Activated T-cell treated with anti-CD3 and anti-CD28 coated beads for 48 hours (primary cell): ENCODE measurements at places on chromosomes 1 and 21.

DNA sequence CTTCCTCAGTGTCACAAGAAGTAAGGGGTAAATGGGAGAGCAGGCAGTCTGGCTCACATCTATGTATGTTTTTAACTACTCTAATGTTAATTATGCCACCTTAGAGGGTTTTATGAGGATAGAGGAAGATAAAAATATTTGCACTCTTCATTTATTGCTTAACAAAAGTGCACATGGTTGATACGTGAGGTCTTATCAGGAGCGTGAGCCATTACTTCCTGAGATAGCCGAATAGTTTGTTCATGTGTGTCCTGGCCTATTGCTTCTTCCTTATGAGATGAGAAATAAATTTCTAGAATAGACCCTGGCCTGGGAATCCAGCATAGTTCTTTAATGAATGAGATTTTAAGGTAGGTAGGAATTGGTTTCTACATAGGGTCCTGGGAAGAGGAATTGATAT lies 471.1 kb upstream of the B3GALT2 start:
- DNase-seq = no peak

GRCh38 chr1:230807561-230808280 lies 60.5 kb downstream of the CAPN9 start:
- no peak for DNase-seq

GRCh38 chr1:111887875-111888274 lies 101.6 kb downstream of the KCND3 start:
- no peak for DNase-seq

GRCh38 chr21:31222142-31222541 lies 121.9 kb downstream of the TIAM1 start:
- no peak for DNase-seq

- no peak for DNase-seq
These were observed 127.2 kb downstream of the ZSCAN20 start for GRCh38 chr1:33599516-33600115.

DNA sequence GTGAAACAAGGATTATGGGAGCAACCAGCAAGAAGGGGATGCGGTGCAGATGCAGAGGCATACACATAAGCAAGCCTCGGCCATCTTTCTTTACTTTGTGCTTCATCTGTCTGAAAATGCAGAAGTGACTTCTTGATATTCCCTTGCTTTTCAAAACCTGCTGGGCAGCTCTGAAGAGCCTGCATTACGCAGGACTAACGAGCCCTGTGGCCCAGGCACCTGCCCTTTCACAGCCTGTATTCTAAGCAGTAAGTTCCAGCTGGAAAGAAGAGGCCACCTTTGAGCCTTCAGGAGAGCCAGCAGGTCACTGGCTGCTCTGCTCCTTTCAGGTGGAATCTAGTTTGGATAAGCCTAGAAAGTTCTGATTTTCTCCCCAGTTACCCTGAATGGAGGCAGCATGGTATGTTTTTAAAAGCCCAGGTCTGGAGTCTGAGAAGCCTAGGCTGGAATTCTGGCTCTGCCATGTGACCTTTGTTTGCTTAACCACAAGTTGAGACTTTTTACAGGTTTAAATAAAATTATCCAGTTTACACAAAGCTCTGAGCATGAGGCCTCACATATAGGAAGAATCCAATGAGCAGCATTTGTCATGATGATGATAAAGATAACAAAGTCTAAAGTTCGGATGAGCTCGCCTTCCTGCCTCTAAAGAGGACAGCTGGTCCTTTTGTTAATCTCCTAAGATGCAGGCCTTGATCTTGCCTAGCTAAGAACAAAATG lies 122.9 kb downstream of the UBR4 start:
- no peak for DNase-seq

- DNase-seq = peak; percentile 58
These were observed 9.1 kb downstream of the ITGB2 start for GRCh38 chr21:44911384-44912157.

DNA sequence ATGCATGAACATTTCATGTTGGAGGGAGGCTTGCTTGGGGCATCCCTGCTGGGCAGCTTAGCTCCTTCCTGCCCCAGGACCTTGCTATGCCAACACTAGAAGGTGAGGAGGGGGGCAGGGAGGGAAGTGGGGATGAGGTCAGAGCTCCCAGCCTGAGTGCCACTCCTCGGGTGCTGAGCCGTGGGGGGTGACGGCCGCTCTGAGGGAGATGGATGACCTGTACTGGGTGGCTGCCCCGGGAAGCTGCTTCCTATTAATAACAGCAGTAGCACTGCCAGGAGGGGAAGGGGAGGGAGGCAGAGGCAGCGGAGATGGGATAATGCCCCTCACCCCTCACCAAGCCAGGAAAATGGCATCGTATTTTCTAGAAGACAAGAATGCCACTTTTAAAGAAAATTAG lies 60.6 kb downstream of the UBIAD1 start:
- no peak for DNase-seq

GRCh38 chr1:170085091-170085490 lies 10.6 kb upstream of the KIFAP3 start:
- no peak for DNase-seq

DNA sequence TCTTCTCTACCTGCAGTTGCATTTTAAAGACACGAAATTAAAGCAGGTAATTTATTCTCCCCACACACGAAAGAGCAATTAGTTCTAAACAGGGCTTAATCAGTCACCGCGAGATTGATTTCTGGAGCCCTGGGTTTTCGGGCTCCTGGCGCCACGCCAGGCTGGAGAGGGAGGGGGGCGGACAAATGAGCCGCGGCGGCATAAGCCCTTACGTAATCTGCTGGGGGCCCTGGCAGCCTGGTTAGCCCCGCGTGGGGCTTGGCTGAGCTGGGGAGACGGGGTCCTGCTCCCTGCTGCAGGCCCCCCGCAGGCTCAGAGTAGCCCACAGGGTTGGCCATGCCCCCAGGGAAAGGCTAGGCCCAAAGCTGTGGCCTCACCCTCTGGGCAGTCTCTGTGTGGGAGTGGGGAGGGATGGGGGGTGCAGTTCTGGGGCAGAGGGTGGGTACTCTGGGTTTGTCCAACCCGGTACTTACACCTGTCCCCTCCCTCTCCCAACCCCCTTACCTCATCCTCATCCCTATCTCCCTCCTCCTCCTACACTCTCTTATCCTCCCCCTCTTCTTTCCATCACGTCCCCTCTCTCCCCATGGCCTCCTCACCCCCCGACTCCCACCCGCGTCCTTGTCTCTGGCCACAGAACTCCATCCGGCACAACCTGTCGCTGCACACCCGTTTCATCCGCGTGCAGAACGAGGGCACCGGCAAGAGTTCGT lies 19.9 kb downstream of the FOXO6 start:
- no peak for DNase-seq

DNA sequence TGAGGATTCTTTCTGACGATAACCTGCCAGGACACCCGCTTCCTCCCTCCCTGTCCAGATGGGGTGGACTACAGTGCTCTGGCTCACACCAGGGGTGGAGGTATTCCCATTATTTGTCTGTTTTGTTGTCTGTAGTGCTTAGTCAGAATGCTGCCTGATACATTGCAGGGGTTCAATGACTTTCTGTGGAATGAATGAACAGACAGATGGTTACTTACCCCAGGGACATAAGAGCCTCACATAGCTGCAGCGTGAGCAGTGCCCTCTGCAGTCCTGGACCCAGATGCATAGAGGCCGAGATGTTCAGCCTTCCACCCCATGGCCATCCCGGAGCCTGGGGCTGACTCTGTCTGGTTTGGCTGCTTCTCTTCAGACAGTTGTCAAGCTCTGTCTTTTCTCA lies 13.0 kb upstream of the F3 start:
- no peak for DNase-seq

DNA sequence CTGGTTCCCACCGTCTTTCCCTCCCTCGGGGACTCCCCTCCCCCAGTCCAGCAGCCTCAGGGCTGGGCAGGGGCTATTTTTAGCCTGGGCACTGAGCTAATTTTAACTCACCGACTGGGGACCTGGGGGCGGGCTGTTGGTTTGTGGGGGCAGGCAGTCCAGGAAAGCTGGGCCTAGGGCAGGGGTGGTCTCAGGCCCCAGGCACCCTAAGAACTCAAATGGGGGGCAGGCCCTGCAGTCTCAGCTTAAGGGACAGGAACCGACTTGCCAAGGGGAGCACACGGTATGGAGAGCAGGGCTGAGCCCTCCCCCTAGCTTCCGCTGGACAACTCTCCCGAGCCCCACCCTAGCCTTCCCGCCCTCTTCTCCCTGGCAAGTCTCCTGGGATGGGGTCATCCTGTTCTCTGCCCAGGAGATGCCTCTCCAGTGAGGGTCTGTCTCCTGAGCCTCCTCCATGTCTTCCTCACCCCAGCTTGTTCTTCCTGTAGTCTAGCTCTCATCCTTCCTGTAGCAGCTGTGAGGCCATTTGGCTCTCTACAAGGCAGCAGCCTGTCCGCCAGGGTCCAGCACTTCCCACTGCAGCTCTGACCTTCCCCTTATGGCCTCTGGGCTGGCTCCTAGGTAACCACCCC lies 10.1 kb downstream of the MEF2D start:
- no peak for DNase-seq

DNA sequence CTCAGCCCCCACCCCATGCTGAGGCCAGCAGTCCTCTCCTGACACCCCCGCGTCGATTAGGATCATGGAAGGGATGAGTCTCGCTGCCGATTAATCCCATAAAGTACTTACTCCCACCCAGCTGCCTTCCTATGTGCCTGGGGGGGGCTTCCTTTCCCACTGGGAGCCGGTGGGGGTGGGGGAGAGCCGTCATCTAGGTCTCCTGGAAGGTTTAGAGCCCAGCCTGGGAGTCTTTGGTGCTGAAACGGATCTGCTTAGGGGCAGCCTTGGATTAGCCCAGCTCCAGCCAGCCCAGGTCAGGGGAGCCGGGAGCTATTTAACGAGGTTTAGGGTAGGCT lies 9.8 kb downstream of the SAMD11 start:
- DNase-seq = no peak

DNA sequence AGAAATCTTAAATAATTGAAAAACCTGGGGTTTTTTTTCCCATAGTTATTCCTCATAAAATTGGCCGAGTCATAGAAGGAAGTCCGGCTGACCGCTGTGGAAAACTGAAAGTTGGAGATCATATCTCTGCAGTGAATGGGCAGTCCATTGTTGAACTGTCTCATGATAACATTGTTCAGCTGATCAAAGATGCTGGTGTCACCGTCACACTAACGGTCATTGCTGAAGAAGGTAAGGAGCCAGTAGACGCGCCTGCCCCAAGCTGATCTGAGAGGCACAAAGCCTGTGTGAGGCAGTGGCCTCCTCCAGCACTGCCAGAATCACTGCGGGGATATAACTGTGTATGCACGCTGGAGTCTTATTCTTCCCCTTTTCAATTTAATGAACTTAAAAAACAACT lies 100.3 kb downstream of the PHTF1 start:
- no peak for DNase-seq

- no peak for DNase-seq
These were observed 35.6 kb upstream of the C21orf91 start for GRCh38 chr21:17854745-17855144.

- DNase-seq = no peak
These were observed 12.2 kb downstream of the OR2B11 start for GRCh38 chr1:247445526-247446356.

DNA sequence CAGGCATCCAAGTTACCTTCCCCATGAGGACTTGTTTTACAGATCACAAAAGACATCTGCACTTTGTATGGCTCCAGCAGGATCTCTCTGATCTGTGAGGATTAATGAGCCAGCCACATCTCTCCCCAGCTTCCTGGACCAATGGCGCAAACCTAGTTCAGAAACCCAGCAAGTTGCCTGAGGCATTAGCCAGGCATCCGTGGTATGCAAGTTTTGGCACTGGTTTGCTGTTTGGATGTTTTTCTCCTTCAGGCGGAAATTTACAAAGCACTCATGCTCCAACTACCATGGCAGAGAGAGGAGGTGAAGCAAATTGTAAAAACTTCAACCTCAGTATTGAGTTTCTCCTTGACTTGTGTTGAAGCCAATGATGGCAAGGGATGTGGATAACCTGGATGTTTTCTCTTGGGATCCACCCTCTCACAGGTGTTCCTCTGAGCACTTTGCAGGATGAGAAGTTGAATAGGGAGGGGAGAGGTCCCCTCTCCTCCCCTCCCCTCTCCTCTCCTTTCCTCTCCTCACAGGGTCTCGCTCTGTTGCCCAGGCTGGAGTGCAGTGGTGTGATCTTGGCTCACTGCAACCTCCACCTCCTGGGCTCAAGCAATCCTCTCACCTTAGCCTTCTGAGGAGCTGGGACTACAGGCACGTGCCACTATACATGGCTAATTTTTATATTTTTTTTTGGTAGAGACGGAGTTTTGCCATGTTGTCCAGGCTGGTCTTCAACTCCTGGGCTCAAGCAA lies 25.6 kb upstream of the ENO1 start:
- no peak for DNase-seq

- no peak for DNase-seq
These were observed 5.1 kb downstream of the LAMB3 start for GRCh38 chr1:209647156-209647555.

- DNase-seq = no peak
These were observed 159.6 kb upstream of the COL11A1 start for GRCh38 chr1:103267893-103268292.

DNA sequence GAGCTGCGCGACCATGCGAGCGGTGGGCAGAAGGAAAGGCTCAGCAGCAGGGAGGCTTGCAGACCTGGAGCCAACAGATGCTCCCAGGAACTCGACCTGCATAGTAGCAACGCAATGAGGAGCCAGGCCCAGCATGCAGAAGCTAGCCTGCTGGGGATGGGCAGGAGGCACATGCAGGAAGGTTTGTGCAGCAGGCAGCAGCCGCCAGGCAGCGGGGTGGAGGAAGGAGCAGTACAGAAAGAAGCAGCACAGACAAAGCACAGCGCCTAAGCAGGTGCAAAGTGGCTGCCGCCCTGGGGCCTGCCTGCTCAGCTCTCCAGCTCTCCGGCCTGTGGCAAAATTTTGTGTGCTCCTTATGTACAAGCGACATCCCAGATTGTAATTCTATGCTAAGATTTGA lies 213.5 kb upstream of the MAP1LC3C start:
- no peak for DNase-seq

DNA sequence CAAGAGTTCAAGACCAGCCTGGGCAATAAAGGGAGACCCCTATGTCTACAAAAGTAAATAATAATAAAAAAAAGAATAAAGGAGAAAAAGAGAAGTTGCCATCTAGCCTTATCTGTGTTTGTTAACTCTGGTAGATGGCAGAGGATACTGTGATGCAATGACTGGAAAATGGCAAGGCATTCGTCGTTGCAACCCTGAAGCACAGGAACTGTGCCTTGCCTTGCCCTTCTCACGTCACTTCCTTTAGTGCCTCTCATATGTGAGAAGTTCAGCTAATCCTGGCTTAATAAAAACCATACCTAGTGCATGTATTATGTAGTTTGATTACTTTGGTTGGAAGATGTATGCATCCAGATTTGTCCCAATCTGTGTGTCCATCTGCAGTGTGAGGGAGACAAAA lies 25.8 kb upstream of the PIGC start:
- no peak for DNase-seq

GRCh38 chr1:116127123-116127847 lies 16.1 kb downstream of the MAB21L3 start:
- peak; percentile 5 for DNase-seq

- DNase-seq = no peak
These were observed 57.3 kb upstream of the BCAR3 start for GRCh38 chr1:93738926-93739325.

GRCh38 chr1:25917996-25918395 lies 11.8 kb upstream of the STMN1 start:
- DNase-seq = no peak
